ENCODE measurements at places on chromosomes 12 and 14.

- peak; percentile 39 for DNase-seq
Measured at GRCh38 chr14:85444635-85445034, 85.3 kb upstream of the FLRT2 start.

- no peak for DNase-seq
Measured at GRCh38 chr12:69150796-69151127, 88.6 kb upstream of the CPSF6 start.

- no peak for DNase-seq
Measured at GRCh38 chr12:53624458-53624857, 1.7 kb downstream of the ATF7 start.

DNA sequence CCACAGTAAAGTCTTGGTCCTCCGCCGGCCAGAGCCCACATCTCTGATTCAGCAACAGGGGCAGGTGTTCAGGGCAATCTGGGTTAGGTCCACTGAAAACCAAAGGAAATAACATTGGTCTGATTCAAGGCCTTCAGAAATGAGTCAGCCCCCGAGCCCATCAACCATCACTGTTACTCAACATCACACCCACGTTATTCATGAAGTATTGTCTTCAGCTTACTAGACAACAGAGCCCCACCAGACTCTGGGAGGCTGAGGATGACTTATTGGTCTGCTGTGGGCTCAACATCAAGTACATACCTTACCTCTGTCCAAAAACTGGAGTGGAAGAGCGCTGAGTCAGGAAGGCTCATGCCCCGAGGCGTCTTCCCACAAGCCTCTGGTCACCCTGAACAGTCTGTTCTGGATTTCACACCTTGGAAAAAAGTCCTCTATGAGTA lies 97.5 kb downstream of the ZFP36L1 start:
- no peak for DNase-seq

GRCh38 chr14:95774265-95775160 lies 60.6 kb upstream of the TCL1A start:
- DNase-seq, result peak; percentile 35

GRCh38 chr14:103688441-103688840 lies 26.8 kb downstream of the XRCC3 start:
- DNase-seq, result no peak

DNA sequence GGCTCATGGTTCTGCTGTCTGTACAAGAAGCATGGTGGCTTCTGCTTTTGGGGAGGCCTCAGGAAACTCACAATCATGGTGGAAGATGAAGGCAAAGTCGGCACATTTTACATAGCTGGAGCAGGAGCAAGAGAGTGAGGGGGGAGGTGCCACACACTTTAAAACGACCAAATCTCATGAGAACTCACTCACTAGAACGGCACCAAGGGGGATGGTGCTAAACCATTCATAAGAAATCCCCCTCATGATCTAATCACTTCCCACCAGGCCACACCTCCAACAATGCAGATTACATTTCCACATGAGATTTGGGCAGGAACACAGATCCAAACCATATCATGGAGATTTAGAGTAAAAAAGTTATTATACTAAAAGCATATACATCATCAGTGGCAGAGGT lies 13.6 kb upstream of the LEMD3 start:
- DNase-seq, result no peak

DNA sequence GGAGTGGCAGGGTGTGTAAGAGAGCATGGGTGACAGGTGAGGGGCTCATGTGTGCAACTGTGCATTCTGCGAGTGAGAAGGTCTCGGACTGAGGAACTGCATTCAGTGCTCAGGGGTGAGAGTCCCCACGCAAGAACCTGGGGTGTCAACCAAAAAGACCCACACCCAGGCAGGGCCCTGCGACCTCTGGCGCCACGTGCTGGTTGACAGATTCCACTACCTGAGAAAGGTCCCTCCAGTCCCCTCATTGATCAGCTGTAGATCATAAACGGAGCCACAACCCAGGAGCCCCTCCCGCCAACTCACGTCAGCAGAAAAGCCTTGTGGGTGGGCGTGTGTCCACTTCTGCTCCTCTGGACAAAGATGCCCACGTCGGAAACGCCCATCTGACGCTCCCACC lies 98.7 kb downstream of the ASCL4 start:
- DNase-seq, result no peak

GRCh38 chr14:104427131-104427851 lies 152.3 kb upstream of the C14orf180 start:
- no peak for DNase-seq

DNA sequence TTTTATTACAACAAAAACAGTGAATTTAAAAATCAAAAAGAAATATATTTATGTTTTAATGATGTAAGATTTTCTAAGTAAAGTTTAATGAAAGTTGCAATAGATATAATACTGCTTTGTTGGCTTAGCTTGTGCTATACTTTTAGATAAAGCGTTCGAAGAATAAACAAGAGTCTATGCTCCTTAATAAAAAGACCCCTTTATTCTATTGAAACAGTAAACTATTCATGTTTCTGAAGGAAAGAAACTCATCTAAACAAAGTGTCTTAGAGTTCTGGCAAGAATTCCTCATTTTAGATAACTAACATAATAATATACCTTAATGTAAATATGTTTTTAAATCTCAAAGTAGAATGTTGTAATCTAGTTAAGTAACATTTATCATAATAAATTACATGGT lies 179.0 kb downstream of the RASSF9 start:
- DNase-seq, result no peak

GRCh38 chr12:120979862-120980696 lies 1.7 kb downstream of the HNF1A start:
- DNase-seq, result no peak

GRCh38 chr12:52598966-52599365 lies 2.3 kb downstream of the KRT72 start:
- DNase-seq, result no peak

GRCh38 chr12:712172-712863 lies 40.1 kb upstream of the WNK1 start:
- no peak for DNase-seq

DNA sequence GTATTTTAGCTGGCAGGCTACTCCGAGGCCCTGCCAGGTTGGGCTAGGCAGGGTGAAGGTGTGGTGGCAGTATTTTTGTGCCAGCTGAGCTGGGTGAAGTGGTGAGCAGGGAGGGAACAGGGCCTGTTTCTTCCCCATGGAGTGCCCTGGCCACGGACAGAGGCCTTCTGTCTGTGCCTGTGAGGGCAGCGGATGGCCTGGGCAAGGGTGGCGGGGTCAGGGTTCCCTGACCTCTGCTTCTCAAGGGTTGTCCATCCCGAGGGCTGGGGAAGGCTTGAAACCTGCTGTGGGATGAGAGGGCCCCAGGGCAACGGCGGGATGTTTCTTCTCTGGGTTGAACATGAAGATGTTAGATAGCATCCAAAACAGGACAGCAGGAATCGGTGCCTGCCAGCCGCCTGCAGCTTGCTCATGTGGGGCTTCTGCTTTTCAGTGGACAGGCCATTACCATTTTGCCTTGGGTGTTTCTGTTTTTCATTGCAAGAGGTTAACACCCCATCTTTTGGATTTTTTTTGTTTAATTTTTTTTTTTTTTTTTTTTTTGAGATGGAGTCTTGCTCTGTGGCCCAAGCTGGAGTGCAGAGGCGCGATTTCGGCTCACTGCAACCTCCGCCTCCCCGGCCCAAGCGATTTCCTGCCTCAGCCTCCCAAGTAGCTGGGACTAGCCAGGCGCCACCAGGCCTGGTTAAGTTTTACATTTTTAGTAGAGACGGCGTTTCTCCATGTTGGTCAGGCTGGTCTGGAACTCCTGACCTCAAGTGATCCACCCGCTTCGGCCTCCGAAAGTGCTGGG lies 3.3 kb downstream of the MTA1 start:
- DNase-seq, result no peak

DNA sequence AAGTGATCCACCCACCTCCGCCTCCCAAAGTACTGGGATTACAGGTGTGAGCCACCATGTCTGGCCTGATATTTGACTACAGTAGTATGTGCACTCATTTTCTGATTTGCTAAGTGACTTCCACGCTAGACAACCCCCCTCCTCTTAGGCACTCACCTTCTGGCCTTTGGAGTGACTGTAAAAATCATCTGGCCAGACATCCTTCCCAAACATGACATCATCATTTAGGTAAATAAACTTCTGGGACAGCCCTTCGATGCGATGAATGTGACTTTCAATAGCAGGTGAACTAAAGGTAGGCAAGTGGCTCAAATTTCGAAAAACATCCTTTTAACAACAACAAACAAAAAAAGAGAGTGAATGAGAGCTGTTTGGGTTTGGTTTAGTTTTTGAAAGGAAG lies 30.6 kb upstream of the SYCP3 start:
- no peak for DNase-seq

DNA sequence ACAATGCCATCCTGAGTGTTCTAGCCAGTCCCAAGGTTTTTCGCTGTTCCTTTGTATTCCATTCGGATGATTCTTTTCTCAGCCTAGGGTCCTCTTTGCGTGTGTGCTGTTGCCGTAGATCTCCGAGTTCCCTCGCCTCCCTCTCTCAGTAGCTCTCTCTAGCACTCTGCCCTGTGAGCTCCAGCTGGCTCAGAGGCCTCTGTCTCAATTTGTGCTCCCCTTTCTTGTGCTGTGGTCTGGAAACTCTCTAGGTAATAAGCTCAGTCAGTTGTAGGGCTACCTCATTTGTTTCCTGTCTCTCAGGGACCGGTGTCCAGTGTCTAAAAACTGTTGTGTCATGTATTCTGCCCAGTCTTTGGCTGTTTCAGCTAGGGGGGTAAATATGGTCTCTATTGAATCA lies 179.3 kb downstream of the PCNX1 start:
- no peak for DNase-seq

Data from NCI-H1092 treated with DMSO at 0.1 percent for 48 hours (cell line).